HT1080 (cell line): ENCODE measurements at places on chromosomes 12 and 14. TPM values are rescaled to one million over a fixed set of nuclear protein-coding genes. Genes with fewer than 3 reads are reported as not detected.

Gene KRT82
- not detected in 2 replicates for total RNA-seq

Gene MYO1H
- total RNA-seq = not detected in 2 replicates

Gene DHRS4L2
- total RNA-seq = 24.6 and 31.5 TPM in 2 replicates

Gene ORAI1
- 18.1 and 31.8 TPM in 2 replicates for total RNA-seq

Gene CD163
- total RNA-seq = not detected in 2 replicates

Gene PLEKHG7
- not detected in 2 replicates for total RNA-seq

Gene C12orf43
- 27.7 and 35.8 TPM in 2 replicates for total RNA-seq

Gene OR11H6
- not detected in 2 replicates for total RNA-seq

Gene KLHL33
- total RNA-seq = not detected in 2 replicates

Gene CLEC4C
- total RNA-seq = not detected in 2 replicates

DNA sequence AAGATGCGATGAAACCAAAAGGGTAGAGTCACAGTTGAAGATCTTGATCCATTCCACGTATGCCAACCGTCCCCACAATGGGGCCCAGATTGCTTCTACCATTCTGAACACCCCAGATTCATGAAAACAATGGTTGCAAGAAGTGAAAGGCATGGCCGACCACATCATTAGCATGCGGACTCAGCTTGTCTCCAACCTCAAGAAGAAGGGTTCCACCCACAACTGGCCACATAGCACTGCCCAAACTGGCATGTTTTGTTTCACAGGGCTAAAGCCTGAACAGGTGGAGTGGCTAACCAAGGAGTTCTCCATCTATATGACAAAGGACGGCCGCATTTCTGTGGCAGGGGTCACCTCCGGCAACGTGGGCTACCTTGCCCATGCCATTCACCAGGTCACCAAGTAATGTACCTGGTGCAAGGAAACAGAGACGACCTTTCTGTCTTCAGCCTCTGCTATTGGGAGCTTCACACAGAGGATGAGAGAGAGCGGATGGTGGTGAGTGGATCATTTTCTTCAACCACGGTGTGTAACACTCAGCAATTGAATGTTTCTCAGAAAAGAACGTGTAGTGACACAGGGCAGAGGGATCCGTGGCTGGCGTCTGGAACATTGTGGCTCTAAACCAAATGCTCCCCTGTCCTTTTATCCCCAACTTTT is 26.8 kb upstream of the CLEC2D start:
- no peak for DNase-seq

- no peak for DNase-seq
These were observed 332.7 kb upstream of the NOVA1 start for GRCh38 chr14:26930576-26930975.

- no peak for DNase-seq
These were observed 78.9 kb downstream of the SNAPC1 start for GRCh38 chr14:61841145-61841544.

- DNase-seq = no peak
These were observed 49.1 kb downstream of the BTG1 start for GRCh38 chr12:92096346-92097136.

DNA sequence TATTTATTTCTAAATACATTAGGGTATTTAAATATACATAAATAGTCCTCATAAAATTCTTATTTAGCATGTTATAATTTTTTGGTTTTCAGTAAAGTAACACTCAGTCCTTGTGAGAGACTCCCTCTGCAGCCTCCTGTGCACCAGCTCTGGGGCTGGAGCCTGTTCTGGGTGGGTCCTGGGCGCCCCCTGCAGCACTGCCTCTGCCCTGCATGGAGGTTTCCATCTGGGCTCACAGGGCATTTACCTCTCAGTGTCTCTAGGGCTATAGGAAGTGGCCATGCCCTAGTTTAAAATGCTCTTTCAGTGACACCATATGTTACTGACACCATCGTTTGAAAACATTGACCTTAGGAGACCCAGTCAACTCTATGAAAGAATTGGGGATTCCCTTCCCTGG is 1155.2 kb downstream of the TMEM121 start:
- DNase-seq = no peak

GRCh38 chr14:67395876-67396189 is 16.1 kb downstream of the PLEK2 start:
- peak; percentile 71 for DNase-seq

DNA sequence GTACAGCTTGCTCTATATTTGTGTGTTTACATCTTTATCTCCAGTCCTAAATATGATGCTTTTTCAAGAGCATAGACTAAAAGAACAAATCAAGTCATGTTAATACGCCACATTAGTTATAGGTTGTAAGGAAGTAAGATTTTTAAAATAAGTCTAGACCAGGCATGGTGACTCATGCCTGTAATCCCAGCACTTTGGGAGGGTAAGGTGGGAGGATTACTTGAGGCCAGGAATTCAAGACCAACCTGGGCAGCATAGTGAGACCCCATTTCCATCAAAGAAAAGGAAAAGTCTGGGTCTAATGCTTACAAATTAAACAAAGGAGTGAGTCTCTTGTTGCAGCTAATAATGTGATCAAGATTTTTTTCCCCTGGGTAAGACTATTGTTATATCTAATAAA is 118.9 kb downstream of the GPR135 start:
- DNase-seq = peak; percentile 29

- no peak for DNase-seq
These were observed 1.9 kb downstream of the CACNA2D4 start for GRCh38 chr12:1916371-1917171.

GRCh38 chr12:109524466-109525278 is 47.2 kb downstream of the UBE3B start:
- no peak for DNase-seq

DNA sequence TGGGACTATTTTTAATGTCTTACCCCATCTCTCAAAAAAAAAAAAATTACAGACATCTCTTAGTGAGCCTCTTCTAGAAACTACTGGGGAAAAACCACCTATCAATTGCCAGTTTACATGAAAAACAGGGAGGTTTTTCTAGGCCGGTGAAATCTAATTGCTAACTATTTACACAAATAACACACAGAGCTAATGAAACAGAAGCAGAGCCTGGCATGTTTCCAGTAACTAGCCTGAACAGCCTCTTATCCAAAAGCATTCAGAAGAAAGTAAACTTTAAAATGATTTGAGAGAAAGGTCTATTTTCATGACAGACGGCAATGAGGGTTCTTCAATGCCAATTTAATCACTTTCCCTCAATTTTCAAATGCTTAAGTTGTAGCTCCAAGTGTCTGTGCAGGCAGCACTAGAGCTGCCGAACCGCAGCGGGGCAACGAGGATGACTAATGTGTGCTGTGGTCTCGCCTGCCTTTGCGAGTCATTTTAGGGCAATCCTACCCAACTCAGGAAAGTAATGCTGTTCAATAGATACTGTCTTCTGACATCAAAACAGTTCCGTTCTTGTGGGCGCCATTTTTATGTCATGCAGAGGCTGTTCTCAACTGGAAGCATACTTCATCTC is 84.6 kb downstream of the SETD3 start:
- DNase-seq = peak; percentile 89

GRCh38 chr12:6522193-6522592 is 12.1 kb upstream of the GAPDH start:
- DNase-seq = no peak

- peak; percentile 68 for DNase-seq
These were observed 43.8 kb downstream of the DDHD1 start for GRCh38 chr14:53109105-53110041.

GRCh38 chr12:79451978-79452377 is 238.8 kb downstream of the PAWR start:
- DNase-seq = peak; percentile 92

DNA sequence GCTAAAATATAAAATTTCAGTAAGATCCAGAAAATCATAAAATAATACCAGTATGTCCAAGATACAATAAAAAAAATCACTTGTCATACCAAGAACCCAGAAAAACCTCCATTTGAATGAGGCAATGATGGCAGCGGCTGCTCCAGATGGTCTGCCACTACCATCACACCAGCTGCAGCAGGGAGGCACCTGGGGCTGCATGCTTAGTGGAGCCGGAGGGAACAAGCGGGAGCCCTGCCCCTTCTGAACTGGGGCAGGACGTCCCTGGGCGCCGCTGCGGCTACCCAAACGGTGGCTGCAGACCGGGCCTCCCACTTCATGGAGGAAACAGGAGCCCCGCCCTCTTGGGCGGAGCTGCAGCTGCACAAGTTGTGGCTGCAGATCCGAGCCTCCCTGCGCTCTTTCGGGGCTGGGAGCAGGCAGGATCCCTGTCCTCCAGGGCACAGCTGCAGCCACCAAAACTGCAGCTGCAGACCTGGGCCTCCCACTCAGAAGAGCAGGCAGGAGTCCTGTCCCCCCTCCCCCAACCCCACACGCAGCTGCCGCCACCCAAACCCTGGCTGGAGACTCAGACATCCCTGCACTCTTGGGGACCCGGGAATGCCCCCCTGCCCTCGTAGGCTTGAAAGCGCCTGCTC is 36.1 kb upstream of the OR5AU1 start:
- DNase-seq = peak; percentile 41

DNA sequence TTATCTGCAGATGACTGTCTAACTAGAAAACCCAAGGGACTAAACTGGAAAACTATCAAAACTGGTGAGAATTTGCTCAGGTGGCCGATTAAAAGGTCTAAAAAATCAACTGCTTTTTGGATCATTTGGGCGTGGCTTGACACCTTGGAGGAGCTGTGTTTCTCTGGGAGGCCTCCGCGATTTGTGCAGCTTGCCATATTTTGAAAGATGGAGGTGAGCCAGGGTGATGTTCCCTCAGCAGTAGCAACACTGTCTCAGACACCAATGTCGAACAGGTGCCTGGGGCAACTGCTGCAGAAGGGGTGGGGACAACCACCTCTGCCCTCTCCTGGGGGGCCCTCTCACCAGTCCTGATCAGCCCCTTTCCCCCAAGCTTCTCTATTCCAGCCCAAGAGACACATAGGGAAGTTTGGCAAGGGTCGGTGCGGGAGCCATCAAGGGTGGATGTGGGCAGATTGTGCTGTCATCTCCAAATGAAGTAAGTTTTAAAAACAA is 3.8 kb downstream of the CCDC177 start:
- DNase-seq = no peak

GRCh38 chr12:82963956-82964355 is 277.2 kb downstream of the TMTC2 start:
- DNase-seq = no peak

DNA sequence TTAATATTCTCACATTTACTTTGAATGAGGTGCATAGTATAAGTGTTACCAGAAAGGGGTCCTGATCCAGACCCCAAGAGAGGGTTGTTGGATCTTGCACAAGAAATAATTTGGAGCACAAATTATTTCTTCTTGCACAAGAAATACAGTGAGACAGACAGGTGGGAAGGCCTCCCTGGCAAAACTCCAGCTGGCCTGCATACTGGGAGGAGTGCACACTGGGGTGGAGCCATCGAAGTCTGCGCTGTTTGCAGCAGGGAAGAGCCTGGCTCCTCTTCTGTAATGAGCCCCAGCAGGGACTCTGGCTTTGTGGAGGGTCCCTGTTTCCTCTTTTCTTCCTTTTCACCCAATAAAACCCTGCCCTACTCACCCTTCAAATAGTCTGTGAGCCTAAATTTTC is 141.6 kb downstream of the GLT1D1 start:
- no peak for DNase-seq

DNA sequence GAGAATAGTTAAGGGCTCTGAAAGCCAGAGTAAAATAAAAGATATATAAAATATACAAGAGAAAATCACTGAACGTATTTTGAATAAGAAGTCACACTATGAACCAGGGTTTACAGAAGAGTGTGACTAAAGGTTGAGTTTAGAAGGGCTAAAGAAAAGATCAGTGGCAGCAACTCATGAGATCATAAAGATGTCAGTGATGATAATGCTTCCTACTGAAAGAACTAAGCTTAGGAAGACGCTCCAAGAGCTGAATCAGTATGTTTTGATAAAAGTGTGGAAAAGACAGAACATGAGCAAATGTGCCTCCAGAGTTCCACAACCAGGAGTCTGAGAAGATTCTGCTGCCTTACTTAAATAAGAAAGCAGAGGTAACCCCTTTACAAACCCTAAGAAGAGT is 74.6 kb downstream of the KITLG start:
- DNase-seq = no peak

DNA sequence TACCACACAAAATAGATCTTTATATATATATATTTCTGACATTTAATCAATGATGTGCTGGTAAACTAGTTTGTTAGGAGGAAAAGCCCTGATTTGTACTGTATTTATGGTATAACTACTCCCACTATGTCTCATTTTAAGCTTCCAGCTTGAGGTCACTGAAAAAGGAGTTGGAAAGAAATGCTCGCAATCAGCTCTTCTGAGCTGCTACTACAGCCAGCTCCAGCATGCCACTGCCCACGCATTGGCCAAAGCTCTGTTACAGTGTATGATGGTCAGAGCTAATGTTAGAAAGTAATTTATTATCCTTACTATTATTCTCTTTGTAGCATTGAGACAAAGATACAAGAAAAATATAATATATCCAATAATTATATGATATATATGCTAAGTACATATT is 55.0 kb upstream of the PCED1B start:
- no peak for DNase-seq

DNA sequence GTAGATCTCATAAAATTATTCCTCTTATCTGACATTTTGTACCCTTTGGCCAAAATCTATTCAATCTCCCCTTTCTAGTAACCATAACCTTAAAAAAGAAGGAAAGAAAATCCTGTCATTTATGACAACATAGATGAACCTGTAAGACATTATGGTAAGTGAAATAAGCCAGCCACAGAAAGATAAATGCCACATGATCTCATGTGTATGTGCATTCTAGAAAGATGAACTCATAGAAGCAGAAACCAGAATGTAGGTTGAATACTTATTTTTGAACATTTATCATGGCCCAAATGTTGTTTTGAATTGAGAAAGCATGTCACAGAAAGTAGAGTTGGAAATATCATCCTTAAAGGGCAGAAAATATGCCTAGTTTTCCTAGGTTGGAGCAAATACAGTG is 1053.6 kb downstream of the SLC6A15 start:
- no peak for DNase-seq

DNA sequence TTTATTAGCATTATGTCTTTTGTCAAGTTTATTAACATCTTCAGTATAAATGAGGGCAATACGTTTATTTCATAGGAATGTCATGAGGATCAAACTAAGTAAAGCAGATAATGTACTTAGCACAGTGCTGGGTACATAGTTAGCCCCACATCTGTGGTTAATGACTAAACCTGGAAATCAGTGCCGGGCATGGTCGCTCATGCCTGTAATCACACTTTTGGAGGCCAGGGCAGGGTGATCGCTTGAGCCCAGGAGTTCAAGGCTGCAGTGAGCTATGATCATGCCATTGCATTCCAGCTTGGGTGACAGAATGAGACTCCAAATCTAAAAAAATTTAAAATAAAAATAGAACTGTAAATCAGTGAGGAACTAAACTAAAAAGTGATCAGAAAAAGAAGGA is 44.8 kb upstream of the GUCY2C start:
- DNase-seq = no peak

DNA sequence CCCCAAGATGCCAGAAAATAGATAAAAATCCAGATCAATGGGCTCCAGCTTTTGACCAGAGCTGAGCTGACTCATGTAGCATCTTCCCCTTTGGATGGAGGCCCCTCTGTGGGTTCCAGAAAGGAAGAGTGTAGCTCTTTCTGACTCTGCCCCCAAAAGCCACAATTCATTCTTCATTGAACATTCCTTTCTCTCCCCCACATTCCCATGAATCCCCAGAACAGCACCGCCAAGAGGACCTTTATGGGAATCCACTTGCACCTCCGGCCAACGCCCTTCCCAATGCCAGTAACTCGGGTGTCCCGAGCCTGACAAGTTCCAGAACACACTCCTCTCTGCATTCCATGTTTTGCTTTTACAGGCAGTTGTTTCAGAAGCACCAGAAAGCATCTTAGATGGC is 210.6 kb upstream of the DIO3 start:
- no peak for DNase-seq
